Osteocyte (in vitro differentiated cells): ENCODE measurements at places on chromosomes 4 and X. TPM values are rescaled to one million over a fixed set of nuclear protein-coding genes. Genes with fewer than 3 reads are reported as not detected.

- H3K27me3 ChIP-seq: peaks cover 11% of the 10 kb centered on the region
- no peaks in the 10 kb centered on the region for H3K4me1 ChIP-seq
These were observed 394.7 kb upstream of the CPEB2 start for GRCh38 chr4:14607578-14607977.

DNA sequence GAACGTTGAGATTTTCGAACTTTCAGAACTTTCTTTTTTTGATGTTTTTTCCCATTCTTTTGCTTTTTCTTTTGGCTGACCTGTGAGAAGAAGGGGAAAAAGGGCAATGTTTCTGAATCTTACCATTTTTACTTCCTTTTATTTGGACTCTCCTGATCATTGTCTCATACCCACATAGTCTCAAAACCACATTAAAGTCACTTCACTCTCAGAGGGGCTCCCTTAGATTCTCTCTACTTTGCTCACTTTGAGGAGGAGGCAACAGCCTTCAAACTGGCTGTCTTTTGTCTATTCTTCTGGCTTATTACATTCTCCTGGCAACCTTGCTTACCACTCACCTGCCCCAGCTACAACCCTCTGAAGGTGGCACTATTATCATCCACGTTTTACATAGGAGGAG lies 3.7 kb downstream of the CXCL9 start:
- peaks cover 60% of the 10 kb centered on the region for H3K27me3 ChIP-seq
- no peak for DNase-seq
- H3K27ac ChIP-seq: no peak overlapping the region
- no peaks in the 10 kb centered on the region for H3K36me3 ChIP-seq

- no peaks in the 10 kb centered on the region for H3K36me3 ChIP-seq
- no peak overlapping the region for H3K27ac ChIP-seq
- H3K4me1 ChIP-seq: no peaks in the 10 kb centered on the region
- no peak overlapping the region for H3K4me3 ChIP-seq
- H3K27me3 ChIP-seq: no peaks in the 10 kb centered on the region
- no peak for DNase-seq
These were observed 37.0 kb upstream of the CD99L2 start for GRCh38 chrX:150935467-150935866.

MAOA gene
- 0.26 and 0.32 TPM in 2 replicates for total RNA-seq

SOD3 gene
- 3.4 and 4.5 TPM in 2 replicates for total RNA-seq

DNA sequence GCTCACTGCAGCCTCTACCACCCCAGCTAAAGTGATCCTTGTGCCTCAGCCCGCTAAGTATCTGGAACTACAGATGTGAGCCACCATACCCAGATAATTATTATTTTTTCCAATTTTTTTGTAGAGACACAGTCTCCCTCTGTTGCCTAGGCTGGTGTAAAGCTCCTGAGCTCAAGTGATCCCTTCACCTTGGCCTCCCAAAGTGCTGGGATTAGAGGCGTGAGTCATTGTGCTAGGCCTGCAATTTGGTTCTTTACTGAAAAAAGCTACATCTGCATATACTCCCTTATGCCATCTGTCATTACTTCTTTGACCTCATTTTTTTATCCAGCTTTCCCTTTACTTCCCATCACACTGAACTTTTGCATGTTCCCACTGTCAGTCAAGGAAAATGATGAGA lies 2012.4 kb upstream of the IGFBP7 start:
- no peak overlapping the region for H3K4me3 ChIP-seq
- no peaks in the 10 kb centered on the region for H3K27me3 ChIP-seq
- DNase-seq: no peak
- no peaks in the 10 kb centered on the region for H3K36me3 ChIP-seq
- no peak overlapping the region for H3K27ac ChIP-seq

EVC2 gene
- 3.1 and 3.5 TPM in 2 replicates for total RNA-seq

DNA sequence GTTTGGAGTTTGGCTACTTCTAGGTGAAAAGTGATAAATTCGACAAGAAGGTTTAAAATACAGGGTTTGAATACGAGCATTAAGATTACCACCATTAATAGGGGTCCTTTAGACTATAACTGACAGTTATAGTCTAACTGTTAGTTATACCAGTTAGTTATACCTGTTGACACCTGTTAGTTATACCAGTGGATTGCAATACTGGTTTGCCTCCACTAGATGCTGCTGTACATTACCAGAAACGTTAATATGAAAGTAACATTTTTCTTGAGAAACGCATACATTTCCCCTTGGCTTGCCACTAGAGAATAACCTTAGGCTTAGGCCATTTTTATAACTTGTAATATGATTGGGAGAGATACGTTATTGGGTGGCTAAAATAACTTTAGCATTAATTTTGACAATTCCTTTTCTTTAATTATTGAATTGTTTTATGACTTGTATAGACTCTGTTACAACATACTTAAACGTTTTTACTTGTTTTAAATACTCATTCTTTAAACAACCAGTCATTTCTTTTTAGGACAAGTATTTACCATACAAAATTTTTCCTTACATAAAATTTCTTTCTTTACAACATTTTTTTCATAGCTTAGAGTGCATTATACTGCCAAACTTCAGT lies 911.2 kb downstream of the FSTL5 start:
- H3K4me3 ChIP-seq: no peak overlapping the region
- no peaks in the 10 kb centered on the region for H3K4me1 ChIP-seq
- no peaks in the 10 kb centered on the region for H3K36me3 ChIP-seq
- H3K27ac ChIP-seq: no peak overlapping the region
- H3K27me3 ChIP-seq: peaks cover 2% of the 10 kb centered on the region

- no peak overlapping the region for H3K27ac ChIP-seq
- no peaks in the 10 kb centered on the region for H3K36me3 ChIP-seq
- H3K4me1 ChIP-seq: no peaks in the 10 kb centered on the region
- peak overlapping the region; percentile 50 for H3K4me3 ChIP-seq
- no peak for DNase-seq
These were observed 31.9 kb downstream of the F8A1 start for GRCh38 chrX:154918060-154918483.

NOX1 gene
- not detected in 2 replicates for total RNA-seq

GRCh38 chr4:158811216-158811540 lies 42.4 kb downstream of the FNIP2 start:
- H3K4me1 ChIP-seq: peaks cover 42% of the 10 kb centered on the region
- H3K27ac ChIP-seq: peak overlapping the region; percentile 76
- H3K36me3 ChIP-seq: no peaks in the 10 kb centered on the region
- no peak for DNase-seq
- no peaks in the 10 kb centered on the region for H3K27me3 ChIP-seq

- no peak for DNase-seq
- H3K27ac ChIP-seq: no peak overlapping the region
- H3K36me3 ChIP-seq: no peaks in the 10 kb centered on the region
- no peak overlapping the region for H3K4me3 ChIP-seq
- H3K27me3 ChIP-seq: no peaks in the 10 kb centered on the region
- no peaks in the 10 kb centered on the region for H3K4me1 ChIP-seq
These were observed 167.5 kb upstream of the TET2 start for GRCh38 chr4:104979083-104979760.

DNA sequence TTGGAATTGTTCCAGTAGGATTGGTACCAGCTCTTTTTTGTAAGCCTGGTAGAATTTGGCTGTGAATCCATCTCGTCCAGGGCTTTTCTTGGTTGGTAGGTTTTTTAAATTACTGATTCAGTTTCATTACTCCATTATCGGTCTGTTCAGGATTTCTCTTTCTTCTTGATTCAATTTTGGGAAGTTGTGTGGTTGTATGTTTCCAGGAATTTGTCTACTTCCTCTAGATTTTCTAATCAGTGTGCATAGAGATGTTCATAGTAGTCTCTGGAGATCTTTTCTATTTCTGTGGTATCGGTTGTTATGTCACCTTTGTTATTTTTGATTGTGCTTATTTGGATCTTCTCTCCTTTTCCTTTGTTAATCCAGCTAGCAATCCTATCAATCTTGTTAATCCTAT lies 248.7 kb downstream of the ARHGAP10 start:
- H3K4me3 ChIP-seq: no peak overlapping the region
- H3K27ac ChIP-seq: no peak overlapping the region
- peaks cover 47% of the 10 kb centered on the region for H3K4me1 ChIP-seq
- H3K36me3 ChIP-seq: peaks cover 39% of the 10 kb centered on the region

- H3K4me3 ChIP-seq: no peak overlapping the region
- peaks cover 2% of the 10 kb centered on the region for H3K4me1 ChIP-seq
These were observed 7.7 kb downstream of the GPR173 start for GRCh38 chrX:53056292-53056691.

- H3K4me3 ChIP-seq: no peak overlapping the region
- H3K36me3 ChIP-seq: no peaks in the 10 kb centered on the region
- H3K4me1 ChIP-seq: peaks cover 20% of the 10 kb centered on the region
- no peak overlapping the region for H3K27ac ChIP-seq
- DNase-seq: no peak
These were observed 2.4 kb downstream of the MYOZ2 start for GRCh38 chr4:119138046-119138445.

CFAP99 gene
- not detected in 2 replicates for total RNA-seq

PDZD4 gene
- total RNA-seq: 23.9 and 26.6 TPM in 2 replicates

DNA sequence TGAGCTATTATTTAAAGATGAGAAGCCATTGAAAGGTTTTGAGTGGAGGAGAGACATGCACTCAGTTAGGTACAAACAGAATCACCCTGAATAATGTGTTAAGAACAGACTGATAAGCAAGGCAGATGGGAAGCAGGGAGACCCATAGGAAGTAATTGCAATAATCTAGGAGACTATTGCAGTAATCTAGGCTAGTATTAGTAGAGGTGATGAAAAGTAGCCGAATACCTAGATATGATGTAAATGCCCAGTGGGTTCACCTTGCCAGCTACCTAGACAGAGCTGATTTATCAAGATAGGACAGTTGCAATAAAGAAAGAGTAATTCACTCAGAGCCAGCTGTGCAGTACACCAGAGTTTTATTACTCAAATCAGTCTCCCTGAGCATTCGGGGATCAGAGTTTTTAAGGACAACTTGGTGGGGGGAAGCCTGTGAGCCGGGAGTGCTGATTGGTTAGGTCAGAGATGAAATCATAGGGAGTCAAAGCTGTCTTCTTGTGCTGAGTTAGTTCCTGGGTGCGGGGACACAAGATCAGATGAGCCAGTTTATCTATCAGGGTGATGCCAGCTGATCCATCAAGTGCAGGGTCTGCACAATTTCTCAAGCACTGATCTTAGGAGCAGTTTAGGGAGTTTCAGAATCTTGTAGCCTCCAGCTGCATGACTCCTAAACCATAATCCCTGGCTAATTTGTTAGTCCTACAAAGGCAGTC lies 427.5 kb downstream of the RPA4 start:
- no peak overlapping the region for H3K4me3 ChIP-seq
- DNase-seq: no peak
- H3K36me3 ChIP-seq: no peaks in the 10 kb centered on the region
- H3K27ac ChIP-seq: no peak overlapping the region

DNA sequence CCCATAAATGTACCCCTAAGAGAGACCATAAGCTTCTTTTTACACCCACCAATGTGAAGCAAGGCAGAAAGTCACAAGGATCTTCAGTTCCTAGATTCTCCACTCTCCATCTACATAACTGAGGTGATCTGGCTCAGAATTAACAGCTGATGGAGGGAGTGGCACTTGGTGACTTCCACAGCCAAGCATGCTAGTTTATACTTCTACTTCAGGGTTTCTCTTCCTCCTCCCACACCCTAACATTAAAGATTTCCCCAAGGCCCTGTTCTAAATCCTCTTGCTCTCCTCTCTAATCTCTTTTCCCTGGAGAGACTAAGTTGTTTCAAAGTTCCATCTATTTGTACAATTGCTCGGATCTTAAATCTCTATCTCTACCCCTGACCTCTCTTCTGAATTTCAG lies 81.1 kb downstream of the MBNL3 start:
- no peaks in the 10 kb centered on the region for H3K36me3 ChIP-seq
- H3K4me3 ChIP-seq: no peak overlapping the region
- DNase-seq: no peak
- no peak overlapping the region for H3K27ac ChIP-seq

- no peak overlapping the region for H3K4me3 ChIP-seq
- no peaks in the 10 kb centered on the region for H3K4me1 ChIP-seq
- no peak for DNase-seq
- H3K27me3 ChIP-seq: no peaks in the 10 kb centered on the region
- H3K36me3 ChIP-seq: no peaks in the 10 kb centered on the region
- no peak overlapping the region for H3K27ac ChIP-seq
These were observed 541.4 kb downstream of the TRIML1 start for GRCh38 chr4:188680667-188681063.

GRCh38 chr4:69126024-69126423 lies 29.8 kb downstream of the UGT2B7 start:
- H3K36me3 ChIP-seq: no peaks in the 10 kb centered on the region
- no peaks in the 10 kb centered on the region for H3K4me1 ChIP-seq
- DNase-seq: no peak
- H3K4me3 ChIP-seq: no peak overlapping the region
- no peaks in the 10 kb centered on the region for H3K27me3 ChIP-seq

RASGEF1B gene
- 0.64 and 0.84 TPM in 2 replicates for total RNA-seq

DNA sequence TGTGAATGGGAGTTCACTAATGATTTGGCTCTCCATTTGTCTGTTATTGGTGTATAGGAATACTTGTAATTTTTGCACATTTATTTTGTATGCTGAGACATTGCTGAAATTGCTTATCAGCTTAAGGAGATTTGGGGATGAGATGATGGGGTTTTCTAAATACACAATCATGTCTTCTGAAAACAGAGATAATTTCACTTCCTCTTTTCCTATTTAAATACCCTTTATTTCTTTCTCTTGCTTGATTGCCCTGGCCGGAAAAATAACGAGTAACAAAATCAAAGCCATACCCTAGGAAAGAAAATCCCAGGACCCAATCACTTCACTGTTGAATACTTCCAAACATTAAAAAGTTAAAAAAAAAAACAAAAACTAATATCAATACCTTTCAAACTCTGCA lies 67.7 kb upstream of the UGT2B4 start:
- H3K27me3 ChIP-seq: no peaks in the 10 kb centered on the region
- no peaks in the 10 kb centered on the region for H3K36me3 ChIP-seq

DNA sequence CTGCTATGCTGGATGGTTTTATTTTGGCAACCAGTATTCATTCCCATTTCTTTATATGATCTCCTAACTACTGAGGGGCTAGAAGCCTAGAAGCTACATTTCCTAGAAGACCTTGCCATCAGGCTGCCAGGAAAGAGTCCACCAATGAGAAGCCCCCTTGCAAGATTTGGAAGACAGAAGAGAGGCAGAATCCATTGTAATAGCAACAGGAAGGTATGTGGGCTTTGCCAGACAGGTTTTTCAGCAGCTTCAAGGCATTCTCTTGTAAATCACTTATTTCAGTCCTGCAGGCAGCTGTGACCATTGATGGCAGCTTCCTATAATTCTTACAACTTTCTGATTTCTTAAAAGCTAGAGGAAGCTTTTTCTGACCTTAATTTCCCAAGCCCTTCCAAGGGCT lies 148.3 kb upstream of the NHS start:
- no peaks in the 10 kb centered on the region for H3K36me3 ChIP-seq
- no peak for DNase-seq
- H3K4me3 ChIP-seq: no peak overlapping the region
- no peak overlapping the region for H3K27ac ChIP-seq

CPZ gene
- 10.3 and 10.7 TPM in 2 replicates for total RNA-seq

GRCh38 chrX:10512258-10512657 lies 108.1 kb downstream of the MID1 start:
- peaks cover 3% of the 10 kb centered on the region for H3K36me3 ChIP-seq
- peaks cover 18% of the 10 kb centered on the region for H3K4me1 ChIP-seq
- H3K27ac ChIP-seq: no peak overlapping the region
- H3K4me3 ChIP-seq: no peak overlapping the region
- H3K27me3 ChIP-seq: no peaks in the 10 kb centered on the region
- no peak for DNase-seq

CTAG2 gene
- not detected in 2 replicates for total RNA-seq

GRCh38 chr4:188534917-188535316 lies 395.7 kb downstream of the TRIML1 start:
- no peaks in the 10 kb centered on the region for H3K4me1 ChIP-seq
- H3K27me3 ChIP-seq: no peaks in the 10 kb centered on the region
- H3K36me3 ChIP-seq: peaks cover 6% of the 10 kb centered on the region
- H3K4me3 ChIP-seq: no peak overlapping the region
- no peak for DNase-seq
